ENCODE measurements at places on chromosomes 7 and 10. TPM values are rescaled to one million over a fixed set of nuclear protein-coding genes. Genes with fewer than 3 reads are reported as not detected.

- DNase-seq: peak; percentile 59
Observed at GRCh38 chr10:127945341-127945758, 38.4 kb downstream of the PTPRE start.

GRCh38 chr7:104096683-104097082 lies 107.2 kb upstream of the RELN start:
- no peak for DNase-seq

Gene PDK4
- 7.6 TPM for total RNA-seq

- no peak for DNase-seq
Observed at GRCh38 chr7:159109653-159110035, 35.0 kb downstream of the VIPR2 start.

- DNase-seq: no peak
Observed at GRCh38 chr10:131474416-131474815, 162.9 kb upstream of the TCERG1L start.

Gene ATP6V1F
- 58.4 TPM for total RNA-seq

DNA sequence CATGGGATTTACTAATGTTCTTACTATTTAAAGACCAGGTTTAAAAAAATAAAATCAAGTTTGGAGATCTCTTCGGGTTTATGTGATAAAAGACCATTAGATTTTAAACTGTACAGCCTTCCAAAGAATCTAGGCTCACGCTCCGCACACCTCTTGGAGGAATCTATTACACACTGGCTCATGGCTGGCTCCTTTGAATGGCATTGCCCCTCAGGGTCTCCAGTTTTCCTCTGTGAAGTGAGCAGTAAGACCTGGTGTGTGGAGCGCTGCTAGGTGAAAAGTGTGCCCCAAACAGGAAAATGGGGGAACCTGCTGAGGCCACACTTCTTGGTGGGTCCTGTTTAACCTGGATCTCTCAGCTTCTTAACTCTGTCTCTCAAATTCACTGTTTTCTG lies 142.3 kb downstream of the KAT6B start:
- no peak for DNase-seq

GRCh38 chr7:132519936-132520335 lies 56.3 kb downstream of the PLXNA4 start:
- no peak for DNase-seq

GRCh38 chr7:21352540-21353387 lies 75.1 kb upstream of the SP4 start:
- DNase-seq: no peak

DNA sequence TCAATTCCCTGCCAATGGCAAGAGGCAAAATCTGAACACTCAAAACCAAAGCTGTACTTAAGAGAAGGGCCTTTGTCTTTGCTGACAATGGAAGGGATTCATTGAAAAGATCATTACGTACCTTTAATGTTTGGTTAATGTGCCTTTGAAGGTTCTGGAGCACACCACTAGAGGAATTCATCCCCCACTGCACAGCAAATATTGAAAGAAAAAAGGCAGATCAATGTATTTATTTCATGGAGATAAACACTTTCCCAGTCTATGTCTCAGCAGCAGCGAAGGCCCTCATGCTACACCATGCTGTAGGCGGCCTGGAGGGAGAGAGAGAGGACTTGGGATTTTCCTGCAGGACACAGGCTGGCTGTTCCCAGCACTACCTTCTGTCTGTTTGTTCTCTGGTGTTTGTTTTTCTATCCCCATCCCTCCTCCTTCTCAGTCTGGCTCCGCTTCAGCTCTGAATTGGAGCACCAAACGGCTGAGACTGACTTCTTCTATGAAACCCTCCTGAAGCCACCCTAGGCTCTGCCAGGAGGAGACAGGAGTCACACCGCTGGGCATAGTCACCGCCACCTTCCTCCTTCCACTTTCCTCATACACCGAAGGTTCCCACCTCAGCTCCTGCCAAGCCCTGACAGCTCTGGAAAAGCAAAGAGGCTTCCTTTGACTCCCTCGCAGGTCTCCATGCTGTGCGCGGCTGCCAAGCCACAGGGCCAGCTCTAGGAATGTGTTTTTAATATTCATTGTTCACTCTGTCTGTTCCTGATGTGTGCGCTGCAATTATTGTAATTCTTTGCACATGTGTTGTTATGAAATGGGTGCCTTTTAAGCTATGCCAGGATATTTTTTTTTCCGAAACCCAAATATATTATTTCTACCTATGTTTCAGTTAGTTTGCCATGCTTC lies 301.5 kb downstream of the FZD1 start:
- DNase-seq: peak; percentile 66

DNA sequence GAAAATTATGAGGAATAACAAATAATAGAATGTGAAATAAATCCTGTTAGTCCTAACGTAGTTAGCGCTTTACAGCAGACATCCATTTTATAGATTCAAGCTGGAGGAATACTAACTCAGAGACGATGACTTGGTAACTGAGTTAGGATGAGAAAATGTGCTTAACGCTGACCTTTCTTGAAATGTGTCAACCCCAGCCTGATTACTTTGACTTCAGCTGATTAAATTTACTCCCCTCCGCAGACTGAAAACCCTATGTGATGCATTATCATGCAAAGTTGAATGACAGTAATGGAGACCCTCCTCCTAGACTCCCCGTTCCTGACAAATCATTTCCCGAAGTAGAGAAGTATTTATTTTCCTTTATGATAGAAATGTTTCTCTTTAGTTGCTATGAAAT lies 54.5 kb downstream of the WDFY4 start:
- DNase-seq: no peak

- no peak for DNase-seq
Observed at GRCh38 chr7:141057788-141058187, 16.1 kb upstream of the TMEM178B start.

GRCh38 chr10:79472951-79473350 lies 27.5 kb upstream of the ZCCHC24 start:
- no peak for DNase-seq

GRCh38 chr7:56007167-56007652 lies 42.8 kb downstream of the NIPSNAP2 start:
- DNase-seq: no peak

Gene SPDYE5
- not detected for total RNA-seq

Gene MALRD1
- 2.3 TPM for total RNA-seq

DNA sequence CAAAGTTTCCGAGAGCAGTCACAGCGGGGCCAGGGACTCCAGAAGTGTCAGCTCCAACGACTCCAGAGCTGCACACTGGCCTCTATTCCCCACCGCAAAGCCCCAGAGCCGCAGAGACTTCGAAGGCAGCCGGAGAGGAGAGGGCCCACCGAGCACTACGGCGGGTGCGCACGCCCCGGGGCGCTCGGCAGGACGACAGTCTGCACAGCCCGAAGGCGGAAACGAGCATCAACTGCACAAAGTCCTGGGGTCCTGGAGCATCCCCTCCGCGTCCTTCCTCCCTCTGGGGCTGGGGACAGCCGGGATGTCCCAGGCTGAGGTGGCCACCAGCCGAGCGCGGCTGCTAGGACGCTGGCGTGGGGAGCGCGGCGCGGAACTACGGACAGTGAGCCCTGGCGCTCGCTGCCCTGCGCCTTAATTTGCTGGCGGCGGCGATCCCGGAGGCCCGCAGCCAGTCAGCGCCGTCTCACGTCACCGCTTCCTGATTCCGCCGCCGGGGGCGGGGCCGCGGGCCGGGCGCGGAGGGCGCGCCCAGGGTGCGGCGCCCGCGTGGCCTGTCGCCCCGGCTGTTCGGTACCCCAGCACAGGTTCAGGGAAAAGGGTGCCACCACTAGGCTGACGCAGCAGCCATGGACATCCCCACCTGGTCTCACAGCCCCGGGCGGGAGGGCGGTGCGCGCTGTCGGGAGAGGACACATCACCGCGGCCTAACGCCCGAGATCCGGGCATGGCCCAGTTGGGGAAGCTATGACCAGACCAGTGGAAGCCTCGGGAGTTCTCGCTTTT lies at the start of gene TBX20:
Gene TBX20, minus strand, starts transcription at position 391 of the 786 bp plus-strand sequence. CDS start 480 bp downstream, outside the sequence.
- no peak for DNase-seq

Gene AFAP1L2
- total RNA-seq: 9.8 TPM

DNA sequence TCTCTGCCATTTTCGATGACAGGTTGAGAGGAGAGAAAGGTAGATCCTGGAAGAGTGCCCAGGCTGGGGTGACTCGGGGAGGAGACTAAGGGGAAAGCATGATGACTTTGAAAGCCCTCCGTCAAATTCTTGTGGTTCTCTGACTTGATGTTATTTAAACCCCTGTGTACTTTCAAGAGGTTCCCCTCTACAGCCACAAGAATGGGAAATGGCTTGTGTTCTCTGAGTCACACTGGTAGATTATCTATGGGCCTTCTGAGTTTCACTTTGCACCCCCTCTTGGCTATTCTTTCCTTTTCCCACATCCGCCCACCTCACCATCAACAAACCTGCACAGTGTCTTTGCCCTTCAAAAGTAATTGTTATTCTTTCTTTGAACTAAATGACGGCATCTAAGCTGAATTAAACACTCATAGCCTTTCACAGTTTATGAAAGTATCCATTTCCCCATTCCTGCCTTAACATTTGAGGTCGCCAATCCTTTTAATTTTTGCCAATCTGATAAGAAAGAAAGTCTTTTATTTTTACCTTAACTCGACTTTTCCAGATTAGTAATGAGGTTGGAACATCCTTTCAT lies 24.1 kb downstream of the PRF1 start:
- DNase-seq: no peak

Gene GRM3
- 74.5 TPM for total RNA-seq

- no peak for DNase-seq
Observed at GRCh38 chr7:94303695-94304094, 91.0 kb upstream of the COL1A2 start.

DNA sequence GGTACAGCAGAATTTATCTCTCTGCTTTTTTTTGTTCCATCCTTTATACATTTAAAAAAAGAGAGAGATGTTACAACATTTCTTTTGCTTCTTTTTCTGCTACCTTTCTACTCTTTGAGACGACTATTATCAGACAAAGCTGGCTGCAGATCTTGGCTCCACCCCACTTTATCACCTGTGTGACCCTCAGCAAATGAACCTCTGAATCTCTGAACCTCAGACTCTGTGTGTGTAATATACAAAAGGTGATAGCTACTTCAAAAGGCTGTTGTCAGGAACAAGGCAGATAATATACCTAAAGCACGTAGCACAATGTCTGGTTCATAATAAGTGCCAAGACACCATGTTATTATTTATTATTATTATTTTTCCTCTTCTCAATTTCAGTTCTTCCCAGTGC lies 32.6 kb upstream of the UBE2D1 start:
- DNase-seq: no peak

DNA sequence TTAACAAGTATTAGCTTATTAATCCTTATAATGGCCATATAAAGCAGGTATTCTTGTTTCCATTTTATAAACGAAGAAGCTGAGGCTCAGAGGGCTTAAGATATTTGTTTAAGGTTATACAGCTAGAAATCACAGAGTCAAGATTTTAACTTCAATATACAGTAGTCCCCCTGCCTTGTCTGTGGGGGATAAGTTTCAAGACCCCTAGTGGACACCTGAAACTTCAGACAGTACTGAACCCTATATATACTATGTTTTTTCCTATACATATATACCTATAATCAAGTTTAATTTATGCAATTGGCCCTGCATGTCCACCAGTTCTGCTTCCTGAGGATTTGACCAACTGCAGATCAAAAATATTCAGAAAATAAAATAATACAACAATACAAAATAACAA lies 44.4 kb upstream of the STRIP2 start:
- DNase-seq: no peak

GRCh38 chr10:110447886-110448285 lies 49.8 kb upstream of the DUSP5 start:
- peak; percentile 58 for DNase-seq

Gene MIOS
- total RNA-seq: 57.0 TPM

Gene SYT15
- total RNA-seq: 1.8 TPM

DNA sequence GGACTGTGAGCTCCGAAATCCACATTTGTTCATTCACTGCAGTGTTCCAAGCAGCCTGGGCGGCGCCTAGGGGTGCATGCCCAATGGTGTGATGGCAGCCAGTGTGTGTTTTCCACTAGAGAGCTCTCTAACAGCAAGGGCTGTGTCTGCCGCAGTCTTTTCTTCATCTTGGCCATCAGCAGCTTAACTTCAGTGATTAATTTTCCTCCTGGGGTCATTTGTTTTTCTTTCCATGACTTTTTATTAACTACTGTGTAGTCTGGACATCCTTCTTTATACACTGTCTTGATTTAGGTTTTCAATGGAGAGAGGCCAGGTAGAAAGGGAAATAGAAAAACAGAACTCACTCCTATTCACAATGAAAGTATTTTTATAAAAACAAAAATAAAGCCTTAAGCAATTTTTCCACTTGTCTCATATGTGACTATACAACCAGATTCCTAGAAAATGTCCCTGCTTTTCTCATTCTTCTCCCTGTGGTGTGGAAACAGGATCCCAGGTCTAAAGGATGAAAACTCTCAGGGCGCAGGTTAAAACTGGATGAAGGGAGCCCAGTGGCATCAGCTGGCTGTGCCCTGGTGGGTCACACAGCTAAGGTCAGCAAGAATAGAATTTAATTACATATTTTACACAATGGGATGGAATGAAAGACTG lies 176.8 kb downstream of the PKD1L1 start:
- DNase-seq: peak; percentile 11

Gene HNRNPF
- total RNA-seq: 68.7 TPM

- DNase-seq: no peak
Observed at GRCh38 chr10:74837743-74838142, 11.3 kb downstream of the KAT6B start.

DNA sequence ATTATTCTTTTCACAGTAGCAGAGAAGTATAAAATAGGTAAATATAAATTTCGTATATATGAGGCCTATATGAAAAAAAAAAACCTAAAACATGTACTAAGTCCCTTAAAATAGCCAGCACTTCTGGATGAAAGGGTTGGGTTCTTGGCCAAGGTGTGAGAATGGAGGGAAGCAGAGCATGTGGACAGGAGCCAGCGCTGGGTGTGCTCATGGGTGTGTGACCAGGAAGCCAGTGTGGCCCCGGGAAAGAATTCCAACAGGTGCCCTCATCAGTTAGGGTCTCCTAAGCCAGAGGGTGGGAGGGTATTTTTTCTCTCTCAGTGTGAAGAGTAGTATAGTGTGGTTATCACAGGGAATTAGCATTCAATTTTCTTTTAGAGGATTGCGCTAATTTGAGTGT lies 401.9 kb upstream of the IGFBP3 start:
- no peak for DNase-seq

Gene MRC1
- total RNA-seq: 5.5 TPM
